ENCODE measurements at places on chromosomes 6 and 20.

DNA sequence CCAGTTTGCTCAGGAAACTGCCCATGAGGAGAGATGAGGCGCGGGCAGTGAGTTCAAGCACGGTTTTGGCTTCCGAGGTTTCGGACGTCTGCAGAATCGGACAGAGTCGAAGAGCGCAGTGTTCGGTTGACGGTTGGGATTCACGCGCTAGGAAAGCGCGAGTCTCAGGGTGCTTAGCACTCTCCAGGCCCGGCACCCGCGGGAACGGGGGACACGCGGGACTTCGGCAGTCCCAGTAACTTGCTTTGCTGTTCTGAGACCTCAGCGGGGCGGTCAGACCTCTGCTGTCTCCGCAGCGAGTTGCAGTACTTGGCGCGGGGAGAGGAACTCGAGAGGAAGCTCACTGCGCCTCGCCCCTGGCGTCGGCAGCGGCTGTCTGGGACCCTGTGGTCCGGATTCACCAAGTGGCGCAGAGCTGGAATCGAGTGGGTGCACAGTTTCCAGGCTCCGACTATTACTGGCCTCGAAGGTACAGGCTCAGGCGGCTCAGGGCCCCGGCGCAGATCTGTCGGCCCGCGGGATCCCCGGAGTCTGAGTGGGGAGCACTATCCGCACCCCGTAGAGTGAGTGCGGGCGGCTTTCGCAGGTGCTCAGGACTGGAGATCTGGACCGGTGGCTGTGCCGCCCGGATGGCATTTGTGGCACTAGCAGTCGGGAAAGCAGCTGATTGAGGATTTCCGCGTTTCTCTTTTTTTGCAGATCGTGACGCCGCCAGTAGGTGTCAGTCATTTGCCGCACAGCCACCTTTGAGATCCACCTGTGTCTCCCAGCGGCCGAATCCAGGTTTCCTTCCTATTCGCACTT, at the start of gene POM121L2:
Gene POM121L2 (minus strand): TSS at position 128 of the 804 bp plus-strand sequence. CDS start 103 bp downstream, at position 25.
- peaks cover 9% of the 10 kb centered on the region for H3K4me1 ChIP-seq
- no peaks in the 10 kb centered on the region for H3K27me3 ChIP-seq
- H3K36me3 ChIP-seq: no peaks in the 10 kb centered on the region

GRCh38 chr20:51315390-51315789, 227.1 kb downstream of the NFATC2 start:
- H3K36me3 ChIP-seq: no peaks in the 10 kb centered on the region
- no peak overlapping the region for H3K4me3 ChIP-seq
- H3K4me1 ChIP-seq: peaks cover 12% of the 10 kb centered on the region
- no peak for DNase-seq
- H3K27ac ChIP-seq: no peak overlapping the region

DNA sequence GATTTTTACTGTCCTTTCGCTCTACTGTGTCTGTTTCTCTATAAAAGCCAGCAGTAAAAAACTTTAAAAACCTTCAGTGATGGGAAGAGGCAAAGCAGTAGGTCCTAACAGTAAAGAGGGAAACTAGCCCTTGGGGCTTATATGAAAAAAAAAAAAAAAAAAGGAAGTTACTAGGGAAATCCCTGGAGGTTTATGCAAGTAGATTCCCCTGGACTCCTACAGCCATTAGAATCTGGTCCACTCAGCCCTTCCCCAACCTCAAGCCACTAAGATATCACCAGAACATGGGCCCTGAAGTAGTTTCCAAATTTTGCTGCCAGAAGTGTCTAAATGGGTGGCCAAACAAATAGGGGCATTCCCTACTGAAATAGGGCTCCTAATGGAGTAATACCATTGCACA, 70.5 kb upstream of the HINT3 start:
- H3K27me3 ChIP-seq: no peaks in the 10 kb centered on the region
- no peak overlapping the region for H3K4me3 ChIP-seq
- peaks cover 30% of the 10 kb centered on the region for H3K36me3 ChIP-seq
- no peak for DNase-seq
- H3K27ac ChIP-seq: no peak overlapping the region

DNA sequence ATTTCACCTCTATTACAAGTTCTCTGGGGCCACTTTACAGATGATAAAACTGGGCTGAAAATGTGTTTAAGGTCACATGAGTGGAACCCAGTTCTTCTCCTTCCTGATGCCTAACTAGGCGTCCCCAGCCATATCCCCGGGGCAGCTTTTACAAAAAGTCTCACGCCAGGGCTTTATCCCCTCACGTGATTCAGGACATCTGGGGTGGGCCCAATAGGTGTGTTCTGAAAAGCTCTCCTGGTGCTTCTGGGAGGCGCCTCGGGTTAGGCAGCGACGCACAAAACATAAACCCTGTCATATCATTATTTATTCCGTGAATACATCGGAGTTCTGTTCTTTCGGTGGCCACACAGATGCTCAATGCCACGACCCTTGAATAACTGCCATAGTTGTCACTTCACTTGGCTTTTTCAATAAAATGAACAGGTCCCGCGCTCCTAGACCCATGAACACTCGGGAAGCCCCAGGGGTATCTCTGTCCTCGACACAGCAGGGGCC, 32.1 kb downstream of the SF3B5 start:
- H3K4me3 ChIP-seq: peak overlapping the region; percentile 76
- DNase-seq: peak; percentile 21
- peaks cover 15% of the 10 kb centered on the region for H3K4me1 ChIP-seq
- no peaks in the 10 kb centered on the region for H3K27me3 ChIP-seq
- no peaks in the 10 kb centered on the region for H3K36me3 ChIP-seq
- H3K27ac ChIP-seq: peak overlapping the region; percentile 83

GRCh38 chr6:30329331-30329730, 2.6 kb downstream of the TRIM39 start:
- no peak overlapping the region for H3K4me3 ChIP-seq
- no peak for DNase-seq
- peaks cover 14% of the 10 kb centered on the region for H3K4me1 ChIP-seq
- no peaks in the 10 kb centered on the region for H3K27me3 ChIP-seq
- no peak overlapping the region for H3K27ac ChIP-seq

DNA sequence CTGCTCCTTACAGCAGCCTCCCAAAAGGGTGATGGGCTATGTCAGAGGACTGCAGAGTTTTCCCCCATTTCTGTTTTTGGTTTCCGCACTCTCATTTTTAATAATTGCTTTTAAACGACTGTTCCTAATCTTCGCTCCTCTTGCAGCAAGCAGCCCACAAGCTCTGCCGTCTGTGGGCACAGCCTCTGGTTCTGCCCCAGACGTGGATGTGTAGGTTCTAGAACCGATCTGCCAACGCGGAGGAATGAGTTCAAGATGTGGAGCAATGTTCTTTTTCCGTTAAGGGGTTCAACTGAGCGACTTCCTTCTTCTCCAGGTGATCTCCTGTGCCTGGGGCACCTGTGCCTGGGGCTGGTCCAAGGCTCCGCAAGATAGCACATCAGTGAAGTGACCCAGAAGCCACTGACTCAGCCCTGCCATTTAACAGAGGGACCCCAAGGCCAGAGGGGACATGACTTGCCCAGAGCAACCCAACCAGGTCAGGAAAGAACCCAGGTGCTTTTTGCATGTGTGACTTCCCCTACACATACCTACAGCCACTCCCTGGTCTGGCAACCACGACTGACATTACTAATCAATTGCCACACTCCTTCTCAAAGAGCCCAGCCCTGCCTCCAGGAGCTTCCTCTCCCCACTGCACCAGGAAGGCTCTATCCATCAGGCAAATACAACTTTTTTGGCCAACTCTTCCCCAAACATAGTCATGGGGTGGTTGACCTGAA, 22.7 kb downstream of the PMEPA1 start:
- H3K27me3 ChIP-seq: peaks cover 70% of the 10 kb centered on the region
- no peak overlapping the region for H3K27ac ChIP-seq
- H3K4me3 ChIP-seq: no peak overlapping the region
- H3K36me3 ChIP-seq: no peaks in the 10 kb centered on the region
- H3K4me1 ChIP-seq: no peaks in the 10 kb centered on the region

DNA sequence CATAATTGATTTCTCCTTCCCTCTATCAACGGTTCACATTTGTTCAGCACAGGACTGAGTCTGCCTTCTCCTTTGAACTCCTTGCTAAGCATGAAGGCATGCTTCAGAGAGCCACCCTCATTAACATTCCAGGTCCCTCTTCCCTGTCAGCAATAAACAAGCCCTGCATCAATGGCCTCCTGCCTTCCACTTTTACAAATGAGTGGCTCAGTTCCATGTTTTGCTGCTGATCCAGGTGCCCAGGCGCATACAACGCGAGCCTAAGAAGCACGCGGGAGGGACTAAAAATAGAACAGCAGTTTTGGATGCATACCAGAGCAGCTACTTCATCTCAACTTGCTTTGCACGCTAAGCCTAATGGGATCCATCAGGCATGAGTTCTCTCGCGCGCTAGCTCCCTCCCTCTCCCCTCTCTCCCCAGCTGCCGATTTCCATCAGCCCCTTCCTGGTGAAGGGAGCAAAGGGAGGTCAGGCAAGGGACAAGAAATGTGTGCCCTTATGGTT, 53.4 kb downstream of the TRAF3IP2 start:
- no peaks in the 10 kb centered on the region for H3K27me3 ChIP-seq
- H3K36me3 ChIP-seq: no peaks in the 10 kb centered on the region
- H3K4me3 ChIP-seq: no peak overlapping the region
- peaks cover 5% of the 10 kb centered on the region for H3K4me1 ChIP-seq
- no peak overlapping the region for H3K27ac ChIP-seq
- no peak for DNase-seq

- no peak overlapping the region for H3K4me3 ChIP-seq
- H3K4me1 ChIP-seq: peaks cover 7% of the 10 kb centered on the region
- no peaks in the 10 kb centered on the region for H3K36me3 ChIP-seq
- no peak overlapping the region for H3K27ac ChIP-seq
- DNase-seq: no peak
These were observed 26.0 kb downstream of the CEBPB start for GRCh38 chr20:50216543-50217206.

DNA sequence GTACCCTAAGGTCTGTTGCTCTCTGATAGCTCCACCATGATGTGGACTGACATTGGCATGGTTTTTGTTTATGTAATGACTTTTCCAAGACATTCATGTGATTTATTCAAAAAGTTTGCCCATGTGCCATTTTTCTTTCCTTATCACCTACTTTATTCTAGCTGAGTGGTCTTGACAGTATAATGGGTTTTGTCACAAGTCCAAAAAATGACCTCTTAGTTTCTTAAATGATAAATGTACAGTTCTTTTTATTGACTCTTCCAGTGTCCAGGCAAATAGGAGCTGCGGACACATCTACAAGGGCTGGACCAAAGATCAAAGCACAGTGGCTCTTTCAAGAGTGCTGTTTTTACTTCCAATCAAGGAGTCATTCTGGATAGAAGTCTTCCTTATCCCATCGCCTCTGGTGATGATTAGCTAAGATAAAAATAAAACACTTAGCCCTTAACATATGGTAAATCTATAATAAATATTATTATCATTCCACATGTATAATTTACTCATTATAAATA, 141.4 kb downstream of the MMUT start:
- H3K4me3 ChIP-seq: no peak overlapping the region
- no peaks in the 10 kb centered on the region for H3K36me3 ChIP-seq
- no peak overlapping the region for H3K27ac ChIP-seq
- H3K4me1 ChIP-seq: no peaks in the 10 kb centered on the region

DNA sequence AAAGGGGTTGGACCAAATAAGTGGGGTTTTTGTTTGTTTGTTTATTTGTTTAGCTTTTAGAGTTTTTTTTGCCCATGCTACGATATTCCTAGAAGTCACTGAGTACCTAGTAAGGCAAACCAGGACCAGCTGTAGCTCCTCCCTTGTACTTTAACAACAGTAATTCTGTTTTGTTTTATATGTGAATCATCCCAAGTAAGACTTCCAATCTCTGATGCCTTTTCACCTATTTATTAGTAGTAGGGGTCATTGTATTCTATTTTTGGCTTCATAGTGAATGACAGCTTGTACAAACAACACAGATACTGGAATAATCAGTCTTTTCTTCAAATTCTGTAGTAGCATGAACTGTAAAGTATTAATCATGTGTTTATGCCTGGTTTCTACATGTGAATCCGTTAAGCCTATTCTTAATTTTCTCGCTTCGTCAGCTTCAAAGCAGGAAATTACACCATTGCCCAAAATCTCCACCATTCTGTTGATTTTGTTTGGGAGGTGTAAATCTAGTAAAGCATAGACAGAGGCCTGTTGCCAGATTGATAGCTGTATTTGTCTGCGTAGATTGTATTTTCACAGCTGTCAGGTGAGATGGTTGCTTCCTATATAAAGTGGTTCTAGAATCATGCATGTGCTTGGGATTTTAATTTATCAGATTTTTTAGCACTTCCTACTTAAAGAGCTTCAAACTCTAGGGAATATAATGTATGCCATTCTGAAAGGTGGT, 151.5 kb upstream of the FLRT3 start:
- H3K27me3 ChIP-seq: no peaks in the 10 kb centered on the region
- H3K4me3 ChIP-seq: no peak overlapping the region
- H3K27ac ChIP-seq: no peak overlapping the region
- DNase-seq: no peak
- no peaks in the 10 kb centered on the region for H3K4me1 ChIP-seq

- DNase-seq: no peak
- no peak overlapping the region for H3K27ac ChIP-seq
- H3K4me1 ChIP-seq: no peaks in the 10 kb centered on the region
- H3K4me3 ChIP-seq: no peak overlapping the region
- no peaks in the 10 kb centered on the region for H3K36me3 ChIP-seq
These were observed 24.5 kb downstream of the REPS1 start for GRCh38 chr6:138963531-138963930.

- H3K27me3 ChIP-seq: peaks cover 10% of the 10 kb centered on the region
- H3K36me3 ChIP-seq: no peaks in the 10 kb centered on the region
- no peaks in the 10 kb centered on the region for H3K4me1 ChIP-seq
- H3K4me3 ChIP-seq: no peak overlapping the region
- H3K27ac ChIP-seq: no peak overlapping the region
- DNase-seq: no peak
These were observed 42.1 kb downstream of the GMDS start for GRCh38 chr6:2203264-2203663.

GRCh38 chr20:62908971-62909791, 17.1 kb downstream of the DIDO1 start:
- H3K27ac ChIP-seq: no peak overlapping the region
- H3K4me1 ChIP-seq: peaks cover 3% of the 10 kb centered on the region
- H3K36me3 ChIP-seq: peaks cover 99% of the 10 kb centered on the region
- no peaks in the 10 kb centered on the region for H3K27me3 ChIP-seq

All from K562 (cell line).